ENCODE measurements at places on chromosomes 13 and 19.

DNA sequence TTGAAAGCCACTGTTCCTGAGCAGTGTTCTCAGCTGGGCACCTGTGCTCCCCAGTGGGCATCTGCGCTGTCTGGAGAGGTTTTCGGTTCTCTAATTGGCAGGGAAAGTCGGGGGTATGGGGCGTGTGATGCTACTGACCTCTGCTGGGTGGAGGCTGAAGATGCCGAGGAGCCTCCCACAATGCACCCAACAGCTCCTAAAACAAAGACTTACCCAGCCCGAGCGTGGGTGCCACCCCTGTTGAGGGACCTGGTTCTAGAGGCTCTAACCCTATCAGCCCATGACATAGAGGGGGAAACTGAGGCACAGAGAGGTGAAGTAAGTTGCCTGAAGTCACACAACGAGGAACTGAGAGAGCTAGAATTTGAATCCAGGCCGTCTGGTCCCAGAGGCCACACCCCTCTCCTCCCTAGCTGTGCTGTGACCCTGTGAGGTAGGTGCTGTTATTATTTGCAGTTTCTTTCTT lies 2.3 kb downstream of the SPACA4 start:
- DNase-seq: no peak

GRCh38 chr19:40778706-40779284 lies 748 bp downstream of the RAB4B start:
- no peak for DNase-seq

DNA sequence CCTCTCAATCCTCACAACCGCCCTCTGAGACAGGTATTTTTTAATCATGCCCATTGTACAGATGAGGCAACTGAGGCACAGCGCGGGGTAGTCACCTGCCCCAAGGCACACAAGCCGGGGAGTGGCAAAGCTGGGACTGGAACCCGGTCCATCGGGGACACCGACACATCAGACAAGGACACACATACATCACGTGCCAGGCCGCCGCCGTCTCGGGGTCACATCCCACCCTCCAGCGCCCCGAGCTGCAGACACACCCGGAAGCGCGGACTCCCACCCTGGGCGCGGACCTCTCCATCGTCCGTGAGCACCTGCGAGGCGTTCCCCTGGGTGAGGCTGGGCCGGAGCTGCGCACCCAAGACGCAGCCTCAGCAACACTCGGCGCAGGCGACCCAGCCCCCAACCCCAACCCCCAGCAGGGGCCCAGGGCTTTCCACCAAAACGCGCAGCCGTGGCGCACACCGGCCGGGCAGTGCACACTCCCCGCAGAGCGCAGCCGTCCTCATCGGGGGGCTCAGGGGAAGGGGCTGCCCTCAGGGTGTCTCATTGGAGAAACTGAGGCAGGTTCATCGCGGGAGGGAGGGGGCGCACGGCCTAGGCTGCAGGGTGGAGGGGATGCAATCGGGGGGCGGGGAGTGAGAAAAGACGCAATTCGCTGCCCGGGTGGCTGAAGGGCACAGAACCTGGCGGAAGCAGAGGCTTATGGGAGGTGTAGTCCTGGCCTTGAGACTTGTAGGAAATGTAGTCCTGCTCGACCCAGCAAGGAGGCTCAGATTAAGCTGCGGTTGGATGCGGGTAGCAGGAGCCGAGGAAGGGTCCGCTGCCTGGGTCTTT lies 1.9 kb upstream of the LMTK3 start:
- no peak for DNase-seq

GRCh38 chr19:47437500-47437899 lies 18.2 kb upstream of the MEIS3 start:
- no peak for DNase-seq

- DNase-seq: no peak
These were observed 315.3 kb downstream of the MYO16 start for GRCh38 chr13:108944760-108945159.

DNA sequence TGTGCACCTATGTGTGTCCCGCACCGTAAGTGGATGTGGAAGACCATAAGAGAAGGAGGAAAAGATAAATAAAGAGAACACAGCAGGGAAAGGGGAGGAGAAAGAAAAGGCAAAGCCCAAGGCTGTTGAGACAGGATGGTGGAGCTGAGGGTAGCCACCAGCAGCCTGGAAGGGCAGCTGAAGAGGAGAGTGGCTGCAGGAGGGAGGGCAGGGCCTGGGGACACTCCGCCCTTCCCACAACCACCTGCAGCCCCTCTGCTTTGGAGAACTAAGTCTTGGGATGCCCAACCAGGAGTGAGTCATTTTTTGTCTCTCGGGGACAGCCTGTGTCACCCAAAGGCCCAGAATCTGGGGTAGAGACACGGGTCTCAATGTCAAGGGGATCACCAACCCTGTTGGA lies 26.4 kb upstream of the CCNE1 start:
- DNase-seq: no peak

DNA sequence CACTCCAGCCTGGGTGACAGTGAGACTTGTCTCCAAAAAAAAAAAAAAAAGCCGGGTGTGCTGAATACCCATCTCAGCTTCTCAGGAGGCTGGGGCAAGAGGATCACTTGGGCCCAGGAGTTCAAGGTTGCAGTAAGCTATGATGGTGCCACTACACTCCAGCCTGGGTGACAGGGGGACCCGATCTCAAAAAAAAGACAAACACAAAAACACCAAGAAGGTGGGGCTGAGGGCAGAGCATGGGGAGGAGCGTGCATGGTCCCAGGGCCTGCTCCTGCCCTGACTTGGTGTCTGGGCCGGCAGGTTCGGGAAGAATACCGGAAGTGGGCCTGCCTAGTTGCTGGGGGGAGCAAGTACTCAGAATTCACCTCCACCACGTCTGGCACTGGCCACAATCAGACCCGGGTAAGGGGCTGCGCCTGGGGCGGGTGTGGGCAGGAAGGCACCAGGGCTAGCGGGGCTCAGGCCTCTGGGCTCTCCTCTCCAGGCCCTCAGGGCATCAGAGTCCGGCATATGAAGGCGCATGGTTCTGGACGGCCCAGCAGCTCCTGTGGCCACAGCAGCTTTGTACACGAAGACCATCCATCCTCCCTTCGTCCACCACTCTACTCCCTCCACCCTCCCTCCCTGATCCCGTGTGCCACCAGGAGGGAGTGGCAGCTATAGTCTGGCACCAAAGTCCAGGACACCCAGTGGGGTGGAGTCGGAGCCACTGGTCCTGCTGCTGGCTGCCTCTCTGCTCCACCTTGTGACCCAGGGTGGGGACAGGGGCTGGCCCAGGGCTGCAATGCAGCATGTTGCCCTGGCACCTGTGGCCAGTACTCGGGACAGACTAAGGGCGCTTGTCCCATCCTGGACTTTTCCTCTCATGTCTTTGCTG lies 11.3 kb downstream of the DDX39A start:
- no peak for DNase-seq

- DNase-seq: no peak
These were observed 78.2 kb downstream of the RASA3 start for GRCh38 chr13:114054264-114054663.

DNA sequence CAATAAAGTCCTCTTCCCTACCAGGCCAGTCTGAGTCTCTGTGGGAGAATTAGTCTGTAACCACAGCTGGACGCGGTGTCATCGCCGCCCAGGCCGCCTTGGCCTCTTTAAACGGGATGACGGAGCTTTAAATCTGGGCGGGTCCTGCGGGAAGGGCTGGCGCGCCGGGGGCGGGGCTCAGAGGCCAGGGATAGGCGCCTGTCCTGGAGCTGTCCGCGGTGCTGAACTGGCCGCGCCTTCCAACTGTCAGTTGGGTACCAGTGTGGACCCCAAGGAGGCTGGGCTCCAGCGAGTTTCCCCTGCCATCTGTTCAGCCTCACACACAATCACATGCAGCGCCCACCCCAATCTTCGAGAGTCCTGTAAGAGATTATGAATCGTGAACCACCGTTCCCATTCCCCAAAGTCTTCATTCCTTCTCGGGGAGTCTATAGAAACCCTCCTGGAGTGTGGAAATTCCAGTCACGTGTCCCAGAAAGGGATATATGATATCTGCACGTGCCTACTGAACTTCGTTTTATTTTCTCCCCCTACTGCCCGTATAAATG lies 11.5 kb downstream of the APLP1 start:
- DNase-seq: peak; percentile 32

DNA sequence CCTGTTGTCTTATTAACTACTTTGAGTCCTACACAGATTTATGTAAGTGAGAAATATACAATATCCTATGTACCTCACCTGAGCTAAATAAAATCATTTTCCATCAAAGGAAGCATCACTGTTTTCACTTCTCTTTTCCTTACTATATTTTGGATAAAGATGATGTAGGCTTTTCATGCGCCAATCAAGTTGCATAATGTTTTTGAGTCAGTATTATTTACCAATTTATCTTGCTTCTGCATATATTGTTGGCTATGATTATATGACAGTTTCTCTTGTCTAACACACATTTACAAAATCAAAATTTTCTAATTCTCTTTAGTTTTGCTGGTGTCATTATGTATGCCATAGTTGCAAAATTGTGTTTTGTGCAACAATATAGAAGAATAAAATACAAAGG lies 67.9 kb upstream of the FRY start:
- no peak for DNase-seq

GRCh38 chr13:62035981-62036380 lies 620.3 kb upstream of the PCDH20 start:
- DNase-seq: no peak

DNA sequence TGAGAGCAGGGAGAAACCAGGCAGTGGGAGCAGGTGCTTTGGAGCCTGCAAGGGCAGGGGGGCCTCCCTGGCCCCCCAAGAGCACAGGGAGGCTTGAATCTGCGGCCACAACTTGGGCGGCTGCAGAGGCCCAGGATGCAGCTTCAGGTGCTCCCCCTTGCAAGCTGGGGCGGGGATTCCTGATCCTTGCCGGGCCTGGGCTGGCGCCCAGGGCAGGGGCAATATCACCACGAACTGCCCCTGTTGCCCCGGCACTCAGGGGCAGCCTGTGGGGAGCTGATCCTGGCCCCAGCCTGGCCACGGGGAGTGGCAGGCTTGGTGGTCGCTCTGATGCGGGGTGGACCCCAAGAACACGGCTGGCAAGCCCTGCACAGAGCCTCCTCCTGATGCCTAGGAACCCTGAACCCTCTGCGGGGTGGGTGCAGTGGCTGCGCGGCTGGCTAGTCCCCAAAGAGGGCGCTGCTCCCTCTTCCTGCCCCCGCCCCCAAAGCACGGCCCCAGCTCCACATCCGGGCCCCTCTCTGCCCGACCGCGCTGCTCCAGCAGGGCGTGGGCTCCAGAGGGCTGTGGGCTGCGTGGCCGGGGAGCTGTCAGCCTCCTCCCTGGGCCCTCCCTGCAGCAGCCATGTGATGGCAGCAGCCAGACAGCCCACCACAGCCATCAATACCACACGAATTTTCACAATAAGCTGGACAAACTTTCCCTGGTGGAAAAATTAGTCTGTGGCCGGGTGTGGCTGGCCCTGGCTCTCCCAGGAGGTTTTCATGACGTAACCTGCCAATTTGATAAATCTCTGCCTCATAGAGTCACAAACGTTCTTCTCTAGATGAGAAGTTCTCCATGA lies 21.0 kb downstream of the TNFSF9 start:
- no peak for DNase-seq

- DNase-seq: no peak
These were observed 6.4 kb downstream of the CEACAM3 start for GRCh38 chr19:41802770-41803169.

DNA sequence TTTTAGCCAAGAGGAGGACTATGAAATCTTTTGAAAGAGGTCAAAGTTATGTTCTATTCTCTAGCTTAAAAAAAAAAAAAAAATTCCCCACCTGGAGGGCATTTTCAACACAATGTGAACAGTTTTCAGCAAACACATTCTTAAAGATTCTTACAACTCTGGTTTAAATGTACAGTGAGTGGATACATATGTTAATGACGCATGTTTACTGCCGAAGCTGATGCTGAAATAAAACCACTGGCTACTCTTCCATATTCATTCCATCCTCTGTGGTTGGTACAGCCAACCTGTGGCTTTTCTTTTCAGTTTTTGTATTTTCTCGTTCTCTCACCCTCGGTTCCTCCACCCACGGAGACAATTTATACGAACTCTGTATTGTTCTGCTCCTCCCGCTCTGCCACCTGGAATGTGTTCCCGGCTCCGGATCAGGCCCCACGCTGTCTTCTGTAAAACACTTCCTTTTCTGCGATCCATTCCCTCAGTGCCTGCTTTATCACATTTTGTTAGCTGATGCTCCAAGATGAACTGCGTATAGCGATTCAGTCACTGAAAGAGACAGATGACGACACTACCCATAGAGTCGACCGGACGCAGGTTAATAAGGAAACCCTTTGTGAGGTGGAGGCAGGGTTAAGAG lies 466.4 kb upstream of the ARGLU1 start:
- DNase-seq: no peak

- no peak for DNase-seq
These were observed 55.5 kb downstream of the IRS2 start for GRCh38 chr13:109730812-109731335.

DNA sequence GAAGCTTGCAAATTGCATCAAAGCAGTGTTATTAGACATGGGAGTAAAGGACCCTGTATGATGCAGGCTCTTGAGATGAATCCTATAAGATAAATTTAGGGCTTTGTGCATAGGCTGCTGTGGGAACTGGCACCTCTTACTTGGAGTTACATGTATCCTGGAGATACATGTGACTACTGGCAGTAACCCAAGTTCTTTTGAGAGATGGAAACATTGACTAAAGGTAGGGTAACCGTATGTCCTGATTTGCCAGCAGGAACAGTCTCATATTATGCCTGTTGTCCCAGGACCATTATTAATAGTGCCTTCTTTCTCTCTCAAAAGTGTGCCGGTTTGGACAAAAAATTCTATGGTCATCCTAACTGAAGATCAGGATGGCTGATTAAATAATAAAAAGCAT lies 195.4 kb downstream of the LACC1 start:
- DNase-seq: no peak

GRCh38 chr19:50829801-50830200 lies 3.6 kb downstream of the KLK15 start:
- DNase-seq: no peak

DNA sequence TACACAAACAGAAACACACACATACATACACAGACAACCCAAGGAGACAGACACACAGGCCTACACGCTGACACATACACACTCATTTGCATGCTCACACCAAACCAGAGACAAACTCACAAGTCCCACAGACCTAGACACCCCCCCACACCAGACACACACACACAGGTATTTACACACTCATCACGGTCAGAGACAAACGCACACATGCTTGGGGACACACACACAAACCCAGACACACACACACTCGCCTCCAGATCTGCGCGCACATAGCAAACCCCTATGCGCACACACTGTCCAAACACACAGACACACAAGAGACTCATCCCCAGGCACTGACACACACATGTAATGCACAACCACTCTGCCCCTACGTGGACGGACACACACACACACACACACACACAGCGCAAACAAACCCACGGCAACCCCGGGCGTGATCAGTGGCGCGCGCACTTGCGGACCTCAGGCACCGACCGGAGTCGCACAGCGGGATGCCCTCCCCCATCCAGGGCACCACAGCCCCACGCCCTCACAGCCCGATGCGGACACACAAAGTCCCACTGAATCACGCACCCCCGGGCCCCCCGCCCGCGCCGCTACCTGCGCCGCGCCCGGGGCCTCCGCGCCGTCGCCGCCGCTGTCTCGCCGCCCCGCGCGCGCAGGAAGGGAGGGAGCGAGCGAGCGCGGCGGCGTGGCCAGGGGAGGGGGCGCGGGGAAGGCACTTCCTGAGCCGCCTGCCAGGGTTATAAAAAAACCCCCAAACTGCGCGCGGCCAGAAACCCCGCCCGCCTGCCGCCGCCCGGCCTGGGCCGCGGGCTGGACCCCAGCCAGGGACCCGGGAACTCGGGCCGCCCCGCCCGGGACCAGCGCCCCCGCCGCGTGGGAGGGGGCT lies at the start of gene ADAMTS10:
Gene ADAMTS10 (minus strand): TSS at position 675 of the 895 bp plus-strand sequence. CDS start 5,005 bp downstream, outside the sequence.
- DNase-seq: no peak

GRCh38 chr19:17052439-17052838 lies 22.8 kb downstream of the HAUS8 start:
- DNase-seq: no peak
